Activated CD4-positive, alpha-beta T cell treated with anti-CD3 and anti-CD28 coated beads, Interleukin-2, amount 50 U/mL, for 24 hours (primary cell): ENCODE measurements at places on chromosomes 12 and 14.

- no peak for DNase-seq
Observed at GRCh38 chr14:103164779-103165178, 41.5 kb downstream of the TNFAIP2 start.

- DNase-seq: peak; percentile 44
Observed at GRCh38 chr14:73758392-73759182, 44.4 kb upstream of the PNMA1 start.

- no peak for DNase-seq
Observed at GRCh38 chr14:21268617-21269251, 508 bp downstream of the HNRNPC start.

DNA sequence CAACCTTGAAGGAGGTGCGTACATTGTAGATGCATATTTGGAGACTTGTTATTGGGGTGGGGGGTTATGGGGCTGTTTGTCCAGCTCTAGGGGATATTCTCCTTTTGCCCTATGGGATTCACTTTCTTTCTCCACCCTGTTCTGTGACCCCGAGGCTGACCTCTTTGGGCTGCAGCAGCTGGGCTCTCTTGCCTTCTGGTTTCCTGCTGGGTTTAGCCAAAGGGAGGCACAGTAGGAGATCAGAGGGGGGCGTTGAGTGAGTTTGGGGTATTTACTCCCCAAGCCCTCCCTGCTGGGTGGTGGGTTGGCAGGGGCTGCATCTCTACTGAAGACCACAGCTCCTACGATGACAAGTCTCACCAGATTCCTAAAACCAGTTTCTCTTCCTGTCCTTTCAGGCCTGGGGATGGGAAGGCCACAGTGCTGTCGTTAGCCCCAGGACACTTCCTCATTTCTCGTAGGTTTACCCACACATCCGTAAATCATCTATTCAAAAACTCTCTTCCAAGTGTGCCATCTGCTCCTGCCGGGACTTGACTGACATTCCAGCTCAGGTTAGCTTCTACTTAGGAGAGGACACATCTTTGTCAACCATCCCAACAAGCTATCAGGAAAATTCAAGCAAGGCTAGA lies 127.1 kb downstream of the TMEM30B start:
- no peak for DNase-seq

DNA sequence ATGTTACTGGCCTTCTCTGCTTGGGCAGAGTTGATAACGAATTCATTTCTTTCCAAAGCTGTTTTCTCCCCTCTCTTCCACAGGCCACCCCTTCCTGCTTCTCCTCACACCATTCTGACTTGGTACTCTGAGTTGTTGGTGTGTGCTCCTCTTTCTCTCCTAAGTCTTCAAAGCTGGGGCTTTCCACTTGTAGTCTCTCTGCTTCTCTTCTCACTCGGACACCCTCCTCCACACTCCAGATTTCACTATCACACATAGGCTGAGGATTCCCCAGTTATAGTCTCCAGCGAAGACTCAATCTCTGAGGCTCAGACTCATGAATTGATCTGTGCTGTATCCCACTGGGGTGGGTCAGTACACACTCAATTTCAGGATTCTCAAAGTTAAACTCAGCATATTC lies 201.0 kb downstream of the SSPN start:
- no peak for DNase-seq

DNA sequence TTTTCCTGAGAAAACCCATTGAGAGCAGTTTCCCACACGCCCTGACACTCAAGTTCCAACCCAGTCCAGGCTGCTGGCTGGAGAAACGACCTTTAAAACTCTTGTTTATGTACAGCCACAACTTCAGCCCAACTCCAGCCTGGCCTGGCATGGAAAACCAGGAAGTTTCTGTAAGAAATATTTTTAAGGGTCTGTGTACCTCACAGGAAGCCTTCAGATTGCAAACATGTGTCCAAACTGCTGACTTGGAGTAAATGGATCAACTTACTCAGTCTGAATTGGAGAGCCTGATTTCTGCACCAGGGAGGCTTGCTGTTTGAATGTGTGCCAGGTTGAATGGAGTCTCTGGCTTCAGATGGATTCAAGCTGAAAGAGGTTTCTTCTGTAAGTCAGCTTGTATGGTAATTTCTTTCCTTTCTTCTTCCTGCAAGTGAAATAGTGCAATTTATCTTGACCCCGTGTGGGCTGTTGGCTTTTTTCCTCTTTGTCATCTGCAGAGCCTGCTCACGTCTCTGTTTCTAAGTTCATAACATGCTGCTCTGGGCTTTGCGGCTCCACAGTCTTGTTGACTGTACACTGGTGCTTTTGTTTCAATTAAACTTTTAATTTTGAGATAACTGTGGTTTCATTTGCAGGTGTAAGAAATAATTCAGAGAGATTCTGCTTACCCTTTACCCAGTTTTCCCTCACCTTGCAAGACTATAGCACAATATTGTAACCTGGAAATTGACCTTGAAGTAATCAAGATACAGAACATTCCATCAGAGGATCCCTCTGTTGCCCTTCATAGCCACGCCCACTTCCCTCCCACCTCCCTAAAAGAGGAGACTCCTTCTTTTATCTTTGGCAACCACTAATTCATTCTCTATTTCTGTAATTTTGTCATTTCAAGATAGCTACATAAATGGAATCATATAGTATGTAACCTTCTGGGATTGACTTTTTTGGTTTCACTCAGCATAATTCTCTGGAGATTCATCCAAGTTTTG lies 109.7 kb upstream of the PRMT8 start:
- DNase-seq: no peak

GRCh38 chr14:50061664-50062437 lies 54.5 kb downstream of the VCPKMT start:
- DNase-seq: no peak

DNA sequence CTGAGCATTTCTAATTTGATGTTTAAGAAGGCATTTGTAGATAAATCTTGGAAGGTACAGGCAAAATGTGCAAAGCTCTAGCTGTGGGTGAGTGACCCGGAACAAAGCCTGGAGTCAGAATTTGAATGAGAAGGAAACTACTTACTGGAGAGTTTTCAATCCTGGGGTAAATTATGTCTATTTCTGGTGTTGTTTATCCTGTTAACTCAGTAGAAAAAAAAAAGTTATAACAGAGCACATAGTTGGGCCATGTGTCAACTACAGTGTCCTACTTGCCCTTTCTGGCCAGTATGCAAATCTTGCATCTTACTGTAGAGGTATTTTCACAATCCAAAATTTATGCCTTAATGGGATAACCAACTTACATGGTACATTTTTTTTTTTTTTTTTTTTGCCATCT lies 182.3 kb downstream of the SYNE2 start:
- DNase-seq: no peak

DNA sequence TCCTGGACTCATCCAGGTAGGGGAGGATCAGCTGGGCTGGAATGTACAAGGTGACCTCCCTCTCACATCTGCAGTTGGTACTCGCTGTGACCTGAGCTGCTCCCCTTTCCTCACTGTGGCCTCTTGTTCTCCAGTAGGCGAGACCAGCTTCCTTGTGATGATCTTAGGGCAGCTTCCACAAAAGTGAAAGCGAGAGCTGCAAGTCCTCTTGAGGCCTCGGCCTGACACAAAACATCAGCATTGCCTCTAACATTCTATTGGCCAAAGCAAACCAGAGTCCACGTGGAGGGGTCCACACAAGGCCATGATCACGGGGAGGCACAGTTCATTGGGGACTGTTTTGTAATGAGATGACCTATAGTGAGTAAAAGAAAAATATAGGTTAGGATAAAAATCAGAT lies 127.5 kb downstream of the SMOC1 start:
- DNase-seq: no peak

DNA sequence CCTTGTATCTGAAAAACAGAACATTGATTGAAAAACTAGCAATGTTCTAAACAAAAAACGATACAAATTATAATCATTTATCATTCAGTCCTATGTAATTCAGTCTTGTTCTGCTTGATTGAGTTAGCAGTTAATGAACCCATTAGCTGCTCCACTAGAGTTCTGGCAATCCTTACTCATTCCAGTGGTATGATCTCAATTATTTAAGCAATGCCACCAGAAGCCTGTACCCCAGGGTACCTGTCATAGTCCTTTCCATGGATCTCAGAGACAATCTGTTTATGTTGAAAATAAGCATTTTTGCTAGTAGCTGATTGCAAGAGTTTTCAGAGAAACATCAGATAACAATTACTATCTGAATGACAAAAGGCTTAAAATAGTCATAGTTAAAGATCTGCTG lies 115.9 kb downstream of the UNC79 start:
- DNase-seq: no peak

DNA sequence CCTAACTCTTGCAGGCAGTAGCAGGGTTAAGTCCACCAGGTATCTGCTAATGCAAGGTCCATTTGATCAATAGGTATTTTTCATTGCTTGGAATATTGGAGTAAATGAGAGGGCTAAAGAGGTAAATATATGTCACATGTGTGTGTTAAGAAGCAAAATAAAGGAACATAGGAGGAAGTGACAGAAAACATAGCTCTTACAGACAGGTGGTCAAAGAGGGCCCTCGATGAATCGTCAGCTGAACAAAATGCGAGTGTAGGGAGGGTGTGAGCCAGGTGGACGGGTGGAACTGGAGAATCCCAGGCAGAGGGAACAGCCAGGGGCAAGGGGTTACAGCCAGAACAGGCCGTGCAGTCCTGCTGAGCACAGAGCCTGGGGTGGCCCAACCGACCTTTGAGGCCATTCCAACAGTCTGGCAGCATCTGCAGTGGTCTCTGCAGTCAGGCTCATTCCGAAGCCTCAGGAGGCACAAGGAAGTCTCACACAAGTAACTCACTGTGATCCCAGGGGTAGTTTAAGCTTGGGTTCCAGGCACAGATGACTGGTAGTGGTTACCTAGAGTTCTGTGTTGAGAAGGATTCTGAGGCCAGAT lies 43.2 kb downstream of the CCDC88C start:
- no peak for DNase-seq

- no peak for DNase-seq
Observed at GRCh38 chr12:89695100-89695499, 13.5 kb downstream of the ATP2B1 start.

GRCh38 chr12:132085291-132085635 lies 58.9 kb downstream of the DDX51 start:
- DNase-seq: no peak

DNA sequence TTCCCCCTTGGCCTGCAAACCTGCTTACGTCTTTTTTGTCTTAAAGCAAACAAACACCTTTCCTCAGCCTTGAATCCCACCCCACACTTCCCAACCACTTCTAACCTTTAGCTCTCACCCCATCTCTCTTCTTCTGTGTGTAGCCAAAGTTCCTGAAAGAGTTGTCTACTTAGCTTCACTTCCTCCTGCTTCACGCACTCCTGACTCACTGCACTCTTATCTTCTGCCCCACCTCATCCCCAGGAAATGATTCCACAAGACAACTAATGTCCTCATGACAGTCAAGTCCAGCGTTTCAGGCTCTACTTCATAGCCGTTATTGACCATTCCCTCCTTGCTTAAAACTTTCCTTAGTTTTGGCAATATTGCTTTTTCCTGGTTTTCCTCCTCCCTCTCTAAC lies 22.4 kb downstream of the EIF2B2 start:
- no peak for DNase-seq

DNA sequence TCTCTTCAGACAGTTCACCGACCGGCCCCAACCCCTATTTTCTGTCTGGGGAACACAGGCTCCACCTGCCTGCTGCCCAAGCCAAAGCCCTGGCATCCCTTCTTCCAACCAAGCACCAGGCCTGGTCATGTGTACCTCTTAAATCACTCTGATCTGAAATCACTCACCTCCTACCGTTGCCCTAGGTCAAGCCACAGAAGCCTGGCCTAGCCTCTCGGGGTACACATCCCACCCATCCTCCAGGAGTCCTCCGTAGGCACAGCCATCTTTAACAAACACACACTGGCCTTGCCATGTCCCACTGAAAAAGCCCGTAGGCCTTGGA lies 81.8 kb downstream of the IRF2BPL start:
- DNase-seq: no peak

- DNase-seq: peak; percentile 14
Observed at GRCh38 chr12:124391340-124392261, 96.7 kb downstream of the RFLNA start.

- no peak for DNase-seq
Observed at GRCh38 chr14:98946940-98947339, 325.1 kb downstream of the BCL11B start.

DNA sequence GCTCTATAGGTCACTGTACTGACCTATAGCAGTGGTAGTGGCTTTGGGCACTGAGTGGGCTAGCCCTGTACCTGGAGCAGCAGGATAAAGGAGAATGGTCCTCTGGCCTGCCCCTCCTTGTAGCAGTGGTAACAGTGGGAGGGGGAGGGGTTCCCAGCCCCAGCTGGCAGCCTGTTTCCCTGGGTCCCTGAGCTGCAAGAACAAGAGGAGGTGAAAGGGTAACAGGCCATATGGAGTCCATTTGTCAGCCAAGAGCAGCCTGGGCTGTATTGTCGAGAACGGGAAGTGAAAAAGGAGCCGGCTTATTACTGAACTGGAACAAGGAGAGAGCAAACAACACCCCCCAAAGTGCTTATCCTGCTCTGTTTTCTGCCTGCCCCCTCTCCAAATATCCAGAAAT lies 73.8 kb upstream of the SRSF5 start:
- DNase-seq: no peak

DNA sequence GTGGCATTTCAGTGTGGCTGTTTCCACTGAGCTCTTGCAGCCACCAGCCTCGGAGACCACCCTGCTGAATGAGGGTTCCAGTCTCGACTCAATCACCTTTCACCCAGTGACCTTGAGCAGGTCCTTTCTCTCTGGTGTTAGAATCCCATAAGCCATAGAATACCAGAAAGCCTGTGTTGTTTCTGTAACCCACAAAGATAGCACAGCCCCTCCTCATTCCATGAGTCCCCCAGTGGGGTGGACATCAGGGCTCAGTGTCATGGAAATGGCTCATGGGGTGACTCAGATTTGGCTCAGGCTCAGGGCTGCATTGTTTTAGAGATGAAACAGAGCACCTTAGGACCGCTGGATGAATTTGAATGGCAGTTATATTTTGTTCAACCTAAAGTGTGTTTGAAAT lies 171.5 kb downstream of the PTPN11 start:
- DNase-seq: no peak

GRCh38 chr12:111033281-111034082 lies 113.1 kb upstream of the MYL2 start:
- no peak for DNase-seq

- no peak for DNase-seq
Observed at GRCh38 chr12:109014984-109015765, 5.7 kb downstream of the SVOP start.

- DNase-seq: no peak
Observed at GRCh38 chr12:65803251-65803650, 21.0 kb upstream of the HMGA2 start.

DNA sequence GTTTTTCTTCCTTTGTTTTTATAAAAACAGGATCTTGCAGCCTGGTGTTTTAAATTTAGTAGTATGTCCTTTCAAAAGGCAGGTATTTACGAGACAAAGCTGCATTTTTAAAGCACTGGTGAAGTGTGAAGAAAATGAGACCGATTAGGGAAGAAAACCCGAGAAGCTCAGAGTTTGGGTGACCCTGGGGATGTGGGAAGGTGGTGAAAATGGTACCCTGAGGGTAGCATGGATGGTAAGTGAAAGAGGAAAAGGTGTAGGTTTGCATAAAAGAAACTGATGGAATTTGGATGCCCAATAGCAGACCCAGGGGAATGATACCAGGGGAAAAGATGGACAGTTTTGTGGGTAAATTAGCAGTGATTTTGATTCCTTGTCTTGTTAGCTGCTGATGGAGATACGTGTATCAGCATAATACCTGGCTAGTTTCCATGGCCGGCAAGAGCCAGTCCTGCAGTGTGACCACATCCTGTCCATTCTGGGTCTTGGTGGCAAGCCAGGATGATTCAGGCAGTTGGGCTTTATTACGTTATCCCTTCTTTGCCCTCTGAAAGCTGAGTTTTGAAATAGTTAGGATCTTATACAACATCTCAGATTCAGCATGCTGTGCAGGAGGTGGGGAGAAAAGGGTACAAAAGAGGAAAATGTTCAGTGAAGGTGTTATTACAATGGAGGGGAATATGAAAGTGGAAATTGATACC lies 8.9 kb downstream of the BICD1 start:
- DNase-seq: no peak
